ENCODE measurements at places on chromosomes 16 and 17.

- no peak for DNase-seq
Observed at GRCh38 chr17:79080761-79081290, 6.2 kb downstream of the ENGASE start.

DNA sequence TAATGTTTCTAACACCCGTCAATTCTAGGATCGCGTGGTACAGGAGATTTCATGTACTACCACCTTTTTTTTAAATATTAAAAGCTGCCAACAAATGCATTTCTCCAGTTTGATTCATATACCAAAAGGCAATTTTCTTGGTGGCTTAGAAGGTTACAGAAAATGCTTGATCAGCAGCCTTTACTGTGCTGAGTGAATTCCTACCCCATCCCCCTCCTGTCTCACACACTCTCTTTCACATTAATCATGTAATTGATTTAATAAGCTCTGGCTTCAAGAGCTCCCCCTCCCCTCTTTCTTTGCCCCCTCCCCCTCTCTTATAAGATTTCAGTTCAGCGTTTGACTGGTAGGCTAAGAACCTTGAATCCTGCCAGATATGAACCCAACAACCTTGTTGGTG, 110.5 kb downstream of the RBFOX1 start:
- no peak for DNase-seq

DNA sequence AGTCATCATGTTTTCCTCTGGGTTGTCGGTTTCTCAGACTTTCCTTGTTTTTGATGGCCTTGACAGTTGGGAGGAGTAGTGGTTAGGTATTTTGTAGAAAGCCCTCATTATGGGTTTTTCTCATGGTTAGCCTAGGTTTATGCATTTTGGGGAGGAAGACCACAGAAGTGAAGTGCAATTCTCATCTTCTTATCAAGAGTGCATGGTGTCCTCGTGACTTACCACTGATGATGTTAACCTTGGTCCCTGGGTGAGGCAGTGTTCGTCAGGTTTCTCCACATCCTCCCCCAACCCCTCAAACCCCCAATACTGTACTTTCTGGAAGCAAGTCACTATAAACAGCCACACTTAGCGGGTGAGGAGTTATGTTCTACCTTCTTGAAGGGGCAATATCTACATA, 42.3 kb downstream of the BPTF start:
- DNase-seq: no peak

DNA sequence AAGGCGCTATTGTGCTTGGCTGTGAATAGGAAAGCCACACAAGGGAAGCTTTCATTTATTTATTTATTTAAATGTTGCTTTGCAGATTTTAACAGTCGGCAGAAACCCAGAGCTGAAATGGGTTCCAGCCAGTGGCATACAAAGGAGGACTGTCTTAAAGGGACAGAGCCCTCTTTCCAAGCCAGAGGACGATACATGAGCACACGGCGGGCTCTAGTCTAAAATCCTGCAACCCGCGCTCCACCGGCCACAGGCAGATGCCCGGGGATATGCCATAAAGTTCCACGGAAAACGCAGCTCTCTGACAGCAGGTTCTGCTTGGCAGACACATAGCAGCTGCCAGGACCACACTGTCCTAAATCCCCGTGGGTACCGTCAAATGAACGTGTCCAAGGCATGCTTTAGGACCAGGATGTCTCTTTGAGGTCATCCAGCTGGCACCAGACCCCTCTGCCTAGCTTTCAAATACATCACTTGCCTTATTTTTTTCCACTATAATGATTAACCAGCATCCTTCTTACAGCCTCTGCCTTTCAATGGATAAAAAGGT, 64.6 kb downstream of the CYTH1 start:
- DNase-seq: no peak

- no peak for DNase-seq
Observed at GRCh38 chr16:73231944-73232554, 184.1 kb upstream of the ZFHX3 start.

- peak; percentile 87 for DNase-seq
Observed at GRCh38 chr17:50541716-50542688, 5.0 kb upstream of the SPATA20 start.

GRCh38 chr16:4970010-4970409, 11.9 kb downstream of the SEC14L5 start:
- DNase-seq: no peak

GRCh38 chr16:81263470-81264220, 25.2 kb downstream of the BCO1 start:
- no peak for DNase-seq

GRCh38 chr16:48011878-48012658, 143.7 kb downstream of the ABCC12 start:
- DNase-seq: no peak

- no peak for DNase-seq
Observed at GRCh38 chr16:15887283-15887682, 1.1 kb downstream of the CEP20 start.

DNA sequence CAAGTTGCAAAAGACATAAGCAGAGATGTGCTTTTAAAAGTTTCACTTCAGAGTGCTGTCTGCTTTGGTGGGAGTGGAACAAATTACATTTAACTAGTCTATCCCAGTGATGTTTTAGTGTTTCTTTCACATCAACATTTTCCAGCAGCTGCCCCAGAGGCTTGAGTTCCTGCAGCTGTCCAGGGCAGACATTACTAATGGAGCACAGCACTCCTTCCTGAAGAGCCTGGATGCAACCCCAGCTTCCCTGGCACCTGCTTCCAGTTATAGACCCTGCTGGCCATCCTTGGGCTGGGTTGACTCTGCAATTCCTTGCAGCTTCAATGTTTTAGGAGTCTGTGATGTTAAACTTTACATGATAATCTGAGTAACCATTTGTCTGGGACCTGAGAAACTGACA, 61.4 kb upstream of the PIRT start:
- DNase-seq: no peak

DNA sequence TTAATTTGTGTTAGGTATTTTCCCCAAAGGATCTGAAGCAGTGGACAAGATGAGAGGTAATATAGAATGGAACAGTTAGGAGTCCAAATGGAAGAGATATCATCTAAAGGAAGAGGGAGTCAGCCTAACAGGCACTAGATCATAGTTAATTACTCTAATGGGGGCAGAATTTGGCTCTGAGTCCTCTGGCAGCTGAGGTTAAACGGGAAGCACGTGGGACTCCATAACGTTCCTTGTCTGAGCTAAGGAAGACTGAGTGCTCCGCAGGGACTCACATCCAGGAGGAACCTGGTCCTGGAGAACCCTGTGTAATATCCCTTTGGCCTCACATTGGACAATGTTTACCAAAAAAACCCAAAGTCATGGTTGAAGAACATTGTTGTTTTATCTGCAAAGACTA, 46.6 kb upstream of the TEX2 start:
- DNase-seq: no peak

DNA sequence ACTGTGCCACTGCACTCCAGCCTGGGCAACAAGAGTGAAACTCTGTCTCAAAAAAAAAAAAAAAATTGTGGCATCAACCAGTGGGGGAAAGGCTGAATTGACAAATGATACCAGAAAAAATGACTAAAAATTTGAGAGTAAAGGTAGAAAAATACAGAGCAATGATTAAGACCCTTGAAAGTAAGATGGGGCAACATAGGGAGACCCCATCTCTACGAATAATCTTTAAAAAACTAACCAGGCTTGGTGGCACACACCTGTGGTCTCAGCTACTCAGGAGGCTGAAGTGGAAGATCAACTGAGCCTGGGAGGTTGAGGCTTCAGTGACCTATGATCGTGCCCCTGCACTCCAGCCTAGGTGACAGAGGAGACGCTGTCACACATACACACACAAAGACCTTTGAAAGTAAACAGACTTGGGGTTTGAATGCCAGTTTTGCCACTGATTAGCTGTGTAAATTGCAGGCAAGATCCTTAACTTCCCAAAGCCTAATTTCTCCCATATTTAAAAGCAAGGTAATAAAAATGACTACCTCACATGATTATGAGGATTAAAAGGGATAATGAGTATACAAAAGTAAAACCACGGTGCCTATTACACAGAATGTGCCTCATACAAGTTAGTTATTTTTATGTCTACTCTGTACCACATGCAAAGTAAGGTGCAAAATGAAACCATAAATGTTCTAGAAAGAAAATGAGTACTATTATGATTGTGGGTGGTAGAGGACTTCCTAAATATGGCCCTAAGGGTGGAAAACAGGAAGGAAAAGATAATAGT, 21.7 kb upstream of the PAFAH1B1 start:
- no peak for DNase-seq

DNA sequence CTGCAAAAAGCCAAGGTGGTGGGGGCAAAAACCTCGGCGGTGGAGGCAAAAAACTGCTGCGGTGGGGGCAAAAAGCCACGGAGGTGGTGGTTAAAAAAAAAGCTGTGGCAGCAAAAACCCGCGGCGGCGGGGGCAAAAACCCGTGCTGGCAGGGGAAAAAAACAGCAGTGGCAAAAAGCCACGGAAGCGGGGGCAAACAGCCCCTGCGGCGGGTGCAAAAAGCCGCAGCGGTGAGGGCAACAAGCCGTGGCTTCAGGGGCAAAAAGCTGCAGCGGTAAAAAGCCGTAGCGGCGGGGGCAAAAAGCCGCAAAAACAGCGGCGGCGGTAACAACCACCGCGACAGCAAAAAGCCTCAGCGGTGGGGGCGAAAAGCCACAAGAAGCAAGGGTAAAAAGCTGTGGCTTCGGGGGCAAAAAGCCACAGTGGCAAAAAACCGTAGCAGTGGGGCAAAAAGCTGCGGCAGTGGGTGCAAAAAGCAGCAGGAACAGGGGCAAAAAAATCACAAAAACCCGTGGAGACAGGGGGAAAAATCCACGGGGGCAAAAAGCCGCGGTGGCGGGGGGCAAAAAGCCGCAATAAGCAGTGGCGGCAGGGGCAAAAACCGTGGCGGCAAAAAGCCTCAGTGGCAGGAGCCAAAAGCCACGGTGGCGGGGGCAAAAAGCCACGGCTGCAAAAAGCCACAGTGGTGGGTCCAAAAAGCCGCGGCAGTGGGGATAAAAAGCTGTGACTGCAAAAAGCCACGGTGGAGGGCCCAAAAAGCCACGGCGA, 193.7 kb downstream of the SHCBP1 start:
- DNase-seq: no peak

- DNase-seq: peak; percentile 16
Observed at GRCh38 chr17:50047488-50048126, 8.3 kb upstream of the ITGA3 start.

- DNase-seq: peak; percentile 59
Observed at GRCh38 chr17:77472468-77473310, 331.9 kb downstream of the SEC14L1 start.

- no peak for DNase-seq
Observed at GRCh38 chr16:66416136-66416535, 11.0 kb upstream of the BEAN1 start.

DNA sequence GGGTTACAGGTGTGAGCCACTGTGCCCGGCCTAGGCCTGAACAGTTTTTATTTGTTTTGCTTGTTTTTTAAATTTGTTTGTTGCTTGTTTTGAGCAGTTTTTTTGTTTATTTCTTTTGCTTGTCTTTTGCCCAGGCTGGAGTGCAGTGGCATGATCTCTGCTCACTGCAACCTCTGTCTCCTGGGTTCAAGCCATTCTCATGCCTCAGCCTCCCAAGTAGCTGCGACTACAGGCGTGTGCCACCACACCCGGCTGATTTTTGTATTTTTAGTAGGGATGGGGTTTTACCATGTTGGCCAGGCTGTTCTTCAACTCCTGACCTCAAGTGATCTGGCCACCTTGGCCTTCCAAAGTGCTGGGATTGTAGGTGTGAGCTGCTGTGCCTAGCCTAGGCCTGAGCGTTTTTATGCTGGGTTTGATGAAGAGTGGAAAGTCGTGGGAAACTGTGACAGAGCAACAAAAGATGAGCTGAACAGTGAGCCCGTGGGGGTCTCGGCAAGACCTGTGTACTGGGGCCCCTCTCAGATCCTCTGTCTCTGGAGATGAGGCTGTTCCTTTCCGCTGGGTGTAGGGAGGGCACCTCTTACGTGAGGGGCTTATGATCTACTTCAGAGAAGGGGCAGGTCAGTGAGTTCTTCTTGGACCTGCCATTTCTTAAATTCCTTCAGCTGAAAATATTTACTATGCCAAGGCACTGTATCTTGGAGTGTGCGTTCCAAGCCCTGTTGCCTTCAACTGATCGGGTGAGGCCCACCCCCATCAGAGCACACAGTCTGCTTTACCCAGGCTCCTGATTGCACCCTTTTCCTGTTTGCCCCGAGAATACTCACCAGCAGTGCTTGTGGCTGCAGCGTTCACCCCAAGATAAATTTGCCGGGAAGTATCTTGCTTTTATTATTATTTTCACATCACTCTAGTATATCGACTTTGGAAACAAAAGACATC, 322.1 kb downstream of the SEC14L1 start:
- DNase-seq: no peak

GRCh38 chr17:14321980-14322776, 21.3 kb downstream of the HS3ST3B1 start:
- no peak for DNase-seq

GRCh38 chr17:81831563-81831956, 1.5 kb downstream of the MCRIP1 start:
- peak; percentile 42 for DNase-seq

- no peak for DNase-seq
Observed at GRCh38 chr17:53792451-53792850, 30.3 kb upstream of the KIF2B start.

- DNase-seq: peak; percentile 72
Observed at GRCh38 chr17:29155227-29155965, 24.8 kb downstream of the MYO18A start.

- no peak for DNase-seq
Observed at GRCh38 chr16:11091021-11091785, 146.8 kb downstream of the CLEC16A start.

DNA sequence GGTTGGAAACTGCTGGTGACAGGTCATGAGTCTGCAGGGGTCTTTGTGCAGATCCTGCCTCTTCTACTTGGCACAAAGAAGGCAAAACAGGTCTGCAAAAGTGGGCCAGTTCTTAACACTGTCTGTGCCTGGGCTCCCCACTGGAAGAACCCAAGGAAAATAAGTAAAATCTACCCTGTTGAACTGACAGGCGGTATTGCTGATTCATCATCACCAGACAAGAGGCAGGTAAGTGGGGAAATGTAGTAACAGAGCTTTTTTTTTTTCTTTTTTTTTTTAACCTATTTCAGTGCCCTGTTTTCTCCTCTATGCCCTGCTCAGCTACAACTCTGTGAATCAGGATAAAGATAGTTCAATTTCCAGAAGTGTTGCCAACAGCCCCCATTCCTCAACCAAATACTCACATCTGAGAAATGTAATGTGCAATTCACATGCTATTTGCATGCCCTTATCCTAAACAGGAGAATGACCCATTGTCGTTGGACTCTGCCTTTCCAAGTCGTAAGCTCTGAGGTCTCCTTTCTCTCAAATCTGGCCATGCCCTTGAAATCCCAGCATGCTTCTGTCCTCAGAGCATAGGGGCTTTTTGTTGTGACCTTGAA, 237.0 kb downstream of the SOX9 start:
- DNase-seq: no peak

GRCh38 chr17:82062076-82062983, 3.3 kb downstream of the DUS1L start:
- no peak for DNase-seq
